RPMI8226 (cell line): ENCODE measurements at places on chromosomes 5 and 9.

DNA sequence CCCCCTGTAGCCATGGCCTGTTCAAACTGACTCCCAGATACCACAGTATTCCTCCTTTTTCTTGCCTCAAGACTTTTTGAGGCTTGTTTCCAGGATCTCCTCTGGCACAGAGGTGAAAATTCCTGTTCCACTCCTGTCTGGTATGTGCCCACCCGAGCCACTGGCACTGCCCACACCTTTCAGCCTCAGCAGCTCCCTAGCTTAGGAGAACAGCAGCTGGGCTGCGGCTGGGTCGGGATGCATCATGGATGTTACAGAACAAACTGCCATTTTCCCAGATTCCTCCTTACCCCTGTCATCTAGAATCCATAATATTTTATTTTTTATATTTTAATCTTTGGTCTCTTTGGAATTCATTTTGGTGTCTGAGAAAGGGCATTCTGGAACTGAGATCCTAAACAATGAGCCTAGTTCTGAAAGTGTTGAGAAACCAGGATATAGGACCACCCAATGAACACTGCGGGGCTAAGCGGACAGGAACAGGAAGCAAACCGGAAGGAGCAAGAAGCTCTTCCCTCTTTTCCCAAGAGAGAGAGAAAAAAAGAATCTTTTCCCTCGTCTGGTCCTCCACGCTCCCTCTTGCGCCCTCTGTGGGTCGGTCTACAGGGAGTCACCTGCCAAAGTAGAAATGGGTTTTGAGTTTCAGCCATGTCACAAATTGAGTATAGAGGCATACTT, 12.5 kb downstream of the OR2S2 start:
- DNase-seq = peak; percentile 64

GRCh38 chr9:134189470-134190231, 25.3 kb upstream of the RNU6ATAC start:
- DNase-seq = no peak

GRCh38 chr5:53166183-53166495, 56.6 kb upstream of the MOCS2 start:
- no peak for DNase-seq

- no peak for DNase-seq
Measured at GRCh38 chr5:137015540-137016116, 483.5 kb downstream of the SPOCK1 start.

DNA sequence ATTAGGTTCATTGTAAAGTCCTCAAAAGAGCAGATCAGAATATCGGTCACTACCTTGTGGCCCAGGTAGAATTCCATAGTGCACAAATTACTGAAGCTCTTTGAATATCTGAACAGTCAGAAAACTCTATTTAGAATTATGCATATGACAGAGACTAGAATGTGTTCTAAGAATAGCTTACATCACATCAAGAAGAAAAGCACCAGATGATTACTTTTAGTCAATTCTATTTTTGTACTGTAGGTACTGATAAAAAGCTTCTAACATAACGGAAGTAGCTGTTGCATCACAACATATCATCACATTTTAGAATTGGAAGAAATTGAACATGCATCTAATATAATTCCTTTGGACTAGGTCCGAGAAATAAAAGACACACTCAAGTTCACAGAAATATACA, 946.6 kb upstream of the ARRDC3 start:
- no peak for DNase-seq

DNA sequence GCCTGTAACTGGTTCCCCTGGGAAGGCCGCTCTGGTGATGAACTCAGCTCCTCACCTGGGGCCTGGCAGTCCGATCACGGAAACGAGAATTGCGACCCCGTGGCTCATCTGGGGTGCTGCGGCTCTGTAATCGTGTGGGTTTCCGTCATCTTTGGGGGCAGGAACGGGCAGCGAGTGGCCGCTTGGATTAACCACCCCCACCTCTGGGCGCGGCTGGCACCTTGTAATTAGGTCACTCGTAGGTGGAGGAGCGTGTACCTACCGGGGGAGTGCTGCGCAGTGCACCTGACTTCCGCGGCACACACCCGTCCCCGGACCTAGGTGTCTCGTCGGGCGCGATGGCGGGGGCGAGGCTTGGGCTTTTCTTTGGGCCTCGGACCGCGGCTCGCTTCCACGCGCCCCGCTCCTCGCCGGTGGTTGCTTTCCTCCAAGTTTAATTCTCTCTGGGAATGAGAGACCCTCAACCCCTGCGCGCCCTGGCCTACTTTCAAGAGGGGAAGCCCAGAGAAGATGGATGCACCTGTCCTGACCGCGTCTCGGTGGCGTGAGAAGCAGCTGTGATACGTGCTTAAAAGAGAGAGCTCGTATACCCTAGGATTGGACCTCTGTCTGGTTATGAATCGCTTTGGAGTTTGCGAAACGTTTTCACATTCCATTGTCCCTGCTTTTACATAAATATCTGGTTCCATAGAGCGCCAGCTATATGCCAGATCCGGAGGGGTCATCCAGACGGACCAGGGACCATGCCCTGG, 744 bp upstream of the PPP2CA start:
- DNase-seq = peak; percentile 87

- DNase-seq = no peak
Measured at GRCh38 chr5:51271261-51271660, 112.0 kb upstream of the ISL1 start.
